Trophoblast cell (in vitro differentiated cells and primary cell): ENCODE measurements at places on chromosomes 4 and X.

DNA sequence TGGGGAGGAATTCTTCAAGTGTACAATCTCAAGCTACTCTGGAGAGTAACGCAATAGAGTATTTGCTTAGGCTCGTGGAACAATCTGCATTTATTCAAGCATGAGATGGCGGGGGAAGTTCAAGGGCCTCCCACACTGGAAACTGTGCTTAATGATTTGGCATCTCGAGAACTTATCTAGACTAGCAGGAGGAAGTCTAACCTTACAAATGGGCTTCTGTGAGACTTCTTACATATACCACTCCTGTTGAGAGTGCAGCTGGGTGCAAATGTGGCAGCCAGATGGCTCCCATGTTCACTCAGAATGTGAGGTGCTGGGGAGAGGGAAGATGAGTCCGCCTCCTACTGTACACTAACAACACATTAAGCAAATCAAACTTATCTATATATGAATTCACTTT lies 29.3 kb upstream of the PTPN13 start:
- H3K4me1 ChIP-seq, result no peaks in the 10 kb centered on the region
- H3K4me3 ChIP-seq, result no peak overlapping the region
- H3K27ac ChIP-seq, result no peak overlapping the region
- DNase-seq, result no peak

GRCh38 chr4:82201805-82202641 lies 171.8 kb downstream of the HNRNPD start:
- no peaks in the 10 kb centered on the region for H3K27me3 ChIP-seq
- peak; percentile 79 for DNase-seq
- H3K27ac ChIP-seq, result no peak overlapping the region
- no peaks in the 10 kb centered on the region for H3K4me1 ChIP-seq

DNA sequence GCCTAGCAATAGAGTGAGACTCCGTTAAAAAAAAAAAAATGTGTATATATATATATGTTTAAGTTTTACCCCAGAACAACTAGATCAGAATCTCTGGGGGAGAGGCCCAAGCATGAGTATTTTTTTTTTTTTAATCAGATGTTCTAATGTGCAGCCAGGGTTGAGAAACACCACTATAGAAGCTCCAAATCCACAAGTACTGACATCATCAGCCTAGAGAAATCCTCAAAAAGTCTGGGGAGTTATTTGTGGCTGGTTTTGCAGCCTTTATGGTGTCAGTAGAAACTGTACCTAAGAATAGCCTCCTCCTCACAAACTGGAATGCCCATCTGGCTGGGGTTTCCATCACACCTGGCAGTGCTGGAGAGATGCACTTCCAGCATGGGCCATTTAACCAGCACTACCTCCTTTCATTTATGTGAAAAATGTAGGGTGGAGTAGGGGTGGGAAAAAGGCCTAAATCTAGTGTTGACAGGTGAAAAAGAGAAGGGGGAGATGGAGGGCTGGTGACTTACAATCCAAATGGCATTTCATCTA lies 93.5 kb downstream of the CBLL2 start:
- no peaks in the 10 kb centered on the region for H3K4me1 ChIP-seq
- H3K27ac ChIP-seq, result no peak overlapping the region
- H3K27me3 ChIP-seq, result no peaks in the 10 kb centered on the region
- no peak overlapping the region for H3K4me3 ChIP-seq
- DNase-seq, result no peak

DNA sequence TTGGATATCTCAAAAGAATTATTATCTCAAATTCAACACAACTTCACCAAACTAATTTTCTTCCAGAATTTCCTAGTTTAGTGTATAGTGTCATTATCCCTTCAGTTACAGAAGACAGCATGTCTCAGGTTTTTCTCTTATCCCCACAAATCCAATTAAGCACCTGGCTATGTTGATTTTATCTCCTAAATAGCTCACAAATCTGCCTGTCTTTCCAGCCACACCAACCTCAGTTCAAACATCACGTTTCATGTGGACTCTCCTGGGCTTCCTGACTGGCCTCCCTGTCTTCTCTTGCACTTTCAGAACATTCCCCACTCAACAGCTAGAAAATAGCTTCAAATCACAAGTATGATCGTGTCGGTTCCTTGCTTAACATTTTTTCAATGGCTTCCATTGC lies 14.8 kb downstream of the STK32B start:
- H3K4me3 ChIP-seq, result no peak overlapping the region
- no peak for DNase-seq
- H3K27me3 ChIP-seq, result no peaks in the 10 kb centered on the region
- no peak overlapping the region for H3K27ac ChIP-seq
- H3K4me1 ChIP-seq, result no peaks in the 10 kb centered on the region
- no peaks in the 10 kb centered on the region for H3K36me3 ChIP-seq

GRCh38 chrX:116239944-116240840 lies 69.6 kb downstream of the AGTR2 start:
- no peaks in the 10 kb centered on the region for H3K27me3 ChIP-seq
- no peak overlapping the region for H3K27ac ChIP-seq
- no peaks in the 10 kb centered on the region for H3K4me1 ChIP-seq
- no peaks in the 10 kb centered on the region for H3K36me3 ChIP-seq
- DNase-seq, result no peak

DNA sequence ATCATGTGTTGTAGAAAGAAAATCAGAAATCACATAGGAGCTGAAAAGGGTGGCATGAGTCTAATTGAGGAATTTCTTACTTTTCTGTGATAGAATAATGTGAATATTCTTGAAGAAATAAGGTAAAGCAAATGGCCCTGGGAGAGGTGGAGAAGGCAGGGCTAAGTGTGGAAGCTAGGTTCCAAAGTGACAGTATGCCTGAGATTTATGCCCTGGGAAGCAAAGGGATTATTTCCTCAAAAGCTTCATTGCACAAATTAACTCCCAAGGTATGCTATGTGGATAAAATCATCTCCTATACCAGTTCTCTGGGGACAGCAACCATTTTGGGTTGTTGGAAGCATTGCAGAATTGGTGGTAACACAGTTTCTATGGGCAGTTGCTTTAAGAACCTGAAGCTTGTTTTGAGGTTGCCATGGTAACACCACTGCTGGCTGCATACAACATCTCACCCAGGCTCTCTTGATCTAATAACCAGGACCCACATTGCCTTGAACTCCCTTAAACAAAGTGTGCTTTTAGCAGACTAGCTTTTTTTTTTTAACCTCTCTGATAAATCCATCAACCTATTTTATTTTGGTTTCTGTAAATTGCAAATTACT lies 21.0 kb downstream of the MAOA start:
- no peak overlapping the region for H3K27ac ChIP-seq

- H3K4me1 ChIP-seq, result no peaks in the 10 kb centered on the region
- H3K27ac ChIP-seq, result no peak overlapping the region
- H3K36me3 ChIP-seq, result no peaks in the 10 kb centered on the region
- H3K27me3 ChIP-seq, result no peaks in the 10 kb centered on the region
- no peak for DNase-seq
- no peak overlapping the region for H3K4me3 ChIP-seq
These were observed 8.8 kb downstream of the DDX53 start for GRCh38 chrX:23008431-23009099.

- no peak for DNase-seq
- H3K4me1 ChIP-seq, result no peaks in the 10 kb centered on the region
- no peak overlapping the region for H3K4me3 ChIP-seq
- H3K36me3 ChIP-seq, result no peaks in the 10 kb centered on the region
- H3K27me3 ChIP-seq, result no peaks in the 10 kb centered on the region
These were observed 79.0 kb downstream of the SLC7A11 start for GRCh38 chr4:138163171-138163570.

DNA sequence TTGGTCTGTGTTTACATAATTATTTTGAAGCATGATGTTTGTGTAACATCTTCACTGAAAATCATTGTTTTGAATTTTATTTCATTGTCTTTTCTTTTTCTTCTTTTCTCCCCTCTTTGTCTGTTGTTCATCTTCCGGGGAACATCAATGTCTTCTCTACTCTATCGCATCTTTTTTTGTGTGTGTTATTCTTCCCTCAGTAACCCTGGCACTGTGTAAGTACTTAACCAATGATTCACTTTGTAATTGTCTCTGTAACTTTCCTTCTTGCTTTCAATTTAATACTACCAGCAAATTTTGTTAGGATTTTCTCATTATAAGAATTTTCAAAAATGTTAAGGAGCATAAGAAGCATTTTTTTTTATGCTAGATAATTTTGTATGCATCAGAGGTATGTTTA lies 130.8 kb downstream of the PDLIM5 start:
- no peak overlapping the region for H3K4me3 ChIP-seq
- peaks cover 6% of the 10 kb centered on the region for H3K36me3 ChIP-seq
- H3K4me1 ChIP-seq, result no peaks in the 10 kb centered on the region

DNA sequence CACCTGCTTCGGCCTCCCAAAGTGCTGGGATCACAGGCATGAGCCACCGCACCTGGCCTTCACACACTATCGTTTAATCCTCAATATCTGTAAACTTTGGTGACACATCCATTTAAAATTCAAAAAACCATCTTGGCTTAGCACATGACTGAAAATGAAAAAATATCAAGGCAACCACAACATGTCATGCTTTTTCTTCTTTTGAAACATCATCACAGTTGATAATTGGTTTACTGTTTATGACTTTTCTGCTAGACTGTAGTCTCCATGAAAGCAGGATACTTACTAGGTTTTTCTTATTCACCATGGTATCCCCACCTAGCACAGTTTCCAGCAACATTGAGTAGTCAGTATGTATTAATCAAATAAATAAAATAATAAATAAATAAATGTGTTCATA lies 11.0 kb downstream of the GNRHR start:
- no peak for DNase-seq
- H3K27ac ChIP-seq, result no peak overlapping the region
- H3K27me3 ChIP-seq, result no peaks in the 10 kb centered on the region
- H3K4me3 ChIP-seq, result no peak overlapping the region
- H3K4me1 ChIP-seq, result no peaks in the 10 kb centered on the region

DNA sequence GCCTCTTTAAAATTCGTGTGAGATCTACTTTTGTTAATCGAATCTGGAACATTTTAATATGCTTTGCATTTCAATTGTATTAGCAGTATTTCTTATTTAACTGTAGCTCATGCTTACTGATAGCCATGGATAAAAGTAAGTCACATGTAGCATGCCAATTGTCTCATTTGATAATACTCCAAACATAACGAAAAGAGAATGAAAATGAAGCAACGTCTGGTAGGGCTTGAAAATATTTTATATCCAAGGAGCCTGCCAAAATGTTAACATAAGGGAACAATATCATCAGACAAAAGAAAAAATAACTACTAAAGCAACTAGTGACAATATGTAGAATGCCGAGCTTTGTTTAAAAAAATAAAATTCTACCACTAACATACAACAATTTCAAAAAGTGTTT lies 94.1 kb upstream of the MID1 start:
- H3K27ac ChIP-seq, result no peak overlapping the region
- no peaks in the 10 kb centered on the region for H3K4me1 ChIP-seq
- H3K27me3 ChIP-seq, result no peaks in the 10 kb centered on the region
- DNase-seq, result no peak

DNA sequence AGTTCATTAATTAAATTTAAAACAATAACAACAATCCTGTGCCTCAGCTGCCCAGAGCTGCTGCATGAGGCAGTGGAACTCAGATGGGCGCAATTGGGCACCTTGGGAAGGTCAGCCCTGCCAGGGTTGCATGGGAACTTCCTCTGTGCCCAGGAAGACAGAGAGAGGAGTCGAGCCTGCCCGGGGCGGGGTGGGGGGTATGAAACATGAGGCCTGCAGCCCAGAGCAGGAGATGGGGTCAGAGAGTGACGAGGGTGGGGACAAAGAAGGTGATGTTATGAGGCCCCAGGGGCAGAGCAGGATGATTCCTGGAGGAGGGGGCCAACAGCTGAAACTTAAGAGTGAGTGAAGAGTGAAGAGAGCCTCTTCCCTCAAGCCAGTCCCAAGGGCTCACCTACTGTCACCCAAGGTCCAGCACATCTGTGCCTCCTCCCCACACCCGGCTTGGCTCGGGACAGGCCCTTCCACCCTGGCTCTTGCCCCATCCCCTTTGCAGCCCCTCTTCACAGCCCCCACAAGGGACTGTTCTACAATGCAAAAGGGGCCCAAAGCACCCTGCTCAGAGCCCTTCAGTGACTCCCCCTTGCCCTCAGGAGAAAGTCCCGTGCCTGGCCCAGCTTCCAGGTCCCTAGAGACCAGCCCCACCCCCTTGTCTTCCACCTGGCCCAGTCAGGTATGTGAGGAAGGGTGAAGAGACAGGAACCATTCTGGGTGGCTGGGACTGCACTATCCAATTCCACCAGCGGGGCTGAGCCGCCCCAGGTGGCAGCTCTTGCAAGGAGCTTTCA lies 31.4 kb downstream of the HMX1 start:
- H3K36me3 ChIP-seq, result no peaks in the 10 kb centered on the region
- no peak for DNase-seq

GRCh38 chr4:174252412-174252811 lies 31.1 kb downstream of the FBXO8 start:
- DNase-seq, result no peak
- no peak overlapping the region for H3K27ac ChIP-seq
- H3K4me1 ChIP-seq, result no peaks in the 10 kb centered on the region

DNA sequence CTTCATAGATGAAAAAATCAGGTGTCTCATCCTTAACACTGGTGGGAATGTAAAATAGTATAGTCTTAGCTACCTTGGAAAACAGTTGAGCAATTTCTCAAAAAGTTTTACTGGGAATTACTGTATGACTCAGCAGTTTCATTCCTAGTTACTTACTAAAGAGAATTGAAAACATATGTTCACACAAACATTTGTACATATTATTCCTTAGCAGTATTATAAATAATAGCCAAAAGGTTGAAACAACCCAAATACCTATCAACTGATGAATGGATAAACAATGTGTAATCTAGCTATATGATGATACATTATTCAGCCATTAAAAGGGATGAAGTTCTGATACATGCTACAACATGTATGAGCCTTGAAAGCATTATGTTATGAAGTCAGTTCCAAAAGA lies 41.7 kb downstream of the RBM46 start:
- DNase-seq, result no peak
- no peaks in the 10 kb centered on the region for H3K27me3 ChIP-seq
- no peaks in the 10 kb centered on the region for H3K4me1 ChIP-seq
- no peaks in the 10 kb centered on the region for H3K36me3 ChIP-seq

- no peaks in the 10 kb centered on the region for H3K4me1 ChIP-seq
- no peaks in the 10 kb centered on the region for H3K36me3 ChIP-seq
- H3K27ac ChIP-seq, result peak overlapping the region; percentile 19
- no peaks in the 10 kb centered on the region for H3K27me3 ChIP-seq
These were observed 27.4 kb downstream of the WDFY3 start for GRCh38 chr4:84939113-84939512.

GRCh38 chrX:130680164-130681035 lies 222.6 kb downstream of the ENOX2 start:
- H3K4me1 ChIP-seq, result no peaks in the 10 kb centered on the region
- H3K27me3 ChIP-seq, result no peaks in the 10 kb centered on the region
- no peak for DNase-seq
- H3K36me3 ChIP-seq, result no peaks in the 10 kb centered on the region
- no peak overlapping the region for H3K4me3 ChIP-seq

GRCh38 chr4:70651864-70652506 lies 14.3 kb downstream of the JCHAIN start:
- no peaks in the 10 kb centered on the region for H3K36me3 ChIP-seq
- H3K27ac ChIP-seq, result no peak overlapping the region
- peak; percentile 68 for DNase-seq
- no peaks in the 10 kb centered on the region for H3K4me1 ChIP-seq
- no peaks in the 10 kb centered on the region for H3K27me3 ChIP-seq
